ENCODE measurements at places on chromosomes 13 and 19.

DNA sequence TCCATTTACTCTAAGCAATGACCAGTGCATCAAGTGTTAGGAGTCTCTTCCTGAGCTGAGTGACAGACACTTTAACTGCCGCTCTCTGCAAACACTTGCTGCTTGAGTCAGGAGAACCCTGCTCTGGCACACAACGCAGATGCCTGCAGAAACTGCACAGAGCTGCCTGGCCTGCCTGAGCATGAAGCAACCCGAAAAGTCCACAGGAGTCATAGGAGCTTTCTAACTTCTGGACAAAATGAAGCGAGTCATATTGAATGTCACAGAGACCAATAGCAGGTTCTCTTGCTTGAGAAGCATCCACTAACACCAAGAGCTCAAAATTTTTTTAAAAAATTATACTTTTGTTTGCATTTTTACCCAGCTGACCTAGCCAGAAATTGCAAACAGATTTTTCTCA lies 232.4 kb downstream of the LHFPL6 start:
- DNase-seq: no peak

DNA sequence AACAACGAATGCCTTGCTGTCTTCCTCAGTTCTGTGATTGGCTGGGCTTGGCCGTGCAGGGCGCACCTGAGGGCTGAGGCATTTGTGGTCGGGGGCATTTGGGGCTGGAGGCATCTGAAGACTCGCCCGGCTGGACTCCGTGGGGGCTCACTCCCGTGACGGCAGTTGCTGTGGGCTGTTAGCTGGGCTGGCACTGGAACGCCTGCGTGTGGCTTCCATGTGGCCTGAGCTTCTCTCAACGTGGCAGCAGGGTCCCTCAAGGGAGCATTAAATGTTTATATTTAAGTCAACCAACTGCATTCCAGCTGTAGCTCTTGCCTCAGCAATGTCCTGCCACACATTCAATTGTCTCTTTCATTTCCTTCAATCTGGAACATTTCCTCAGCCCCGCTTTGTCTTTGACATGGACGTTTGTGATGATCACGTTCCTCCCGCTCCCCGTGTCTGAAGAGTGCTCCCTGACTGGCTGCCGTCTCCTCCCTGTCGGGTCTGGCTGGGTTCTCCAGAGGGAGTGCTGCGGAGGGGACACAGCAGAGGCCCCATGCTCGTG lies 21.0 kb downstream of the CCDC8 start:
- DNase-seq: no peak

DNA sequence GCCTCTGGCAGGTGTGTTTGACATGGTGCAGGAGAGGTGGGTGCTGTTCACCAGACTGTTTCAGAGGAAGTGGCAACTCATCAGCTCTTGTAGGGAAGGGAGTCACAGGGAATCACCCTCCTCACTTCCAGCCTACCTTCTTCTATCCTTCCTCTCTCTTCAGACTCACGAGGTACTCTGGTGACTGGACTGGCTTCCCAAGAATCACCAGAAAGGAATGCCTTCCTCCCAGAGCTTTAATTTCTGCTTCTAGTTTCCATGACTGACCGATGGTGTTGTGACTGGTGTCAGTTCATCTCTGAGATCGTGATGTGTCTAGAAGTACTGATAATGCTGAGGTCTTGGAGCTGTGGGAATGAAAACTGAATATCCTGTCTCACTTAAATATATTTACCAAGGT lies 247.3 kb downstream of the KCTD12 start:
- no peak for DNase-seq

DNA sequence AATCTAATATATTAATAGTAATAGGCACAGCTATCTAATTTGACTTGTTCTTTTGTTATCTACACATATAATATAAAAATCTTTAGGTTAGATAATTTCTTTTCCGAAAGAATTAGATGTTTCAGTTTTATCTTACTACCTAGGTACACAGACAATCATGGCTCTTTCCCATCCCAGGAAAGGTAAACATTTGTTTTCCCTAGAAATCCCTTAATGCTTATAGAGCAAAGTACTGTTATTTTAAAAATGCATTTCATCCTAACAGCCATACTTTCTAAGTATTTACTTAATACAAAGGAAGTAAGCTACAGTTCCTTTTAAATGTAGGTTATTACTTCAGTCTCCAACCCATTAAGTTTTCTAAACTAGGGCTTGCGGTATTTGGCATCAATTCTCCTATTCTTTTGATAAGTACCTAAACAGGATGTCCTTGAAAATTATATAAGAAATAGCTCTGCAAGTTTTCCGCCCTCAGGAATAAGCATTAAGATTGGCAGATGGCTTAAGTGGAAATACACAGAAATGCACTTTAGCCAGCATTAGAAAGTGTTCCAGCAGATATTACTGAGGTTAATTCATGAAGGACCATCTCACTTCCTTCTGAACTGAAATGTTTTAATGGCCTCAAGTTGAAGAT lies 616.2 kb upstream of the SPRY2 start:
- no peak for DNase-seq

- no peak for DNase-seq
These were observed 7.8 kb downstream of the ZSCAN5B start for GRCh38 chr19:56189785-56190184.

DNA sequence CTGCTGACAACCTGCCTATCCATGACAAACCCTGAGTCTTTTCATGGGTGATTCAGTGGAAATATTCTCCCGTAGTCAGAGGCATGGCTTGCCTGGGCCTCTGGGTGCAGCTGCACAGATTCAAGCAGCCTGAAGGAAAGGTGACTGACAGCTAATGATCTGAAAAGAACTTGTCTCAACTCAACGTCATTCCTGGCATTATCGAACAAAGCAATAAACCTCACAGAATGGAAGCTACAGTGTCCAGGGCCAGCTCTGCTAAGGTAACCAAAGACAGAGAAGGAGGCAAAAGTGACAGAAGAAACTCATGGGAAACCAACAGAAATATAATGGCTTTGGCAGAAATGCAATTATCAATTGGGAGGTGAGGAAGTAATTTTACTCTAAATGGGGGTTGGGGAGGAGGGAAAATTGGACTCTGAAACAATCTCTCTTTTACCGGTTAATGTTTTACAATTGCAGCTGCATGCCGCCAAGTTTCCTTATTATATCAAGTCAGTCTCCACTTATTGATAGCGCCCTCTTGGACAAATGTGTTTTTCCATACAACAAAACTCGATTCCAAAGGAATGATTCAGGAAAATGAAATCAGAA lies 12.9 kb downstream of the STARD13 start:
- no peak for DNase-seq

GRCh38 chr13:23322353-23323336 lies 110.9 kb downstream of the SACS start:
- peak; percentile 68 for DNase-seq

DNA sequence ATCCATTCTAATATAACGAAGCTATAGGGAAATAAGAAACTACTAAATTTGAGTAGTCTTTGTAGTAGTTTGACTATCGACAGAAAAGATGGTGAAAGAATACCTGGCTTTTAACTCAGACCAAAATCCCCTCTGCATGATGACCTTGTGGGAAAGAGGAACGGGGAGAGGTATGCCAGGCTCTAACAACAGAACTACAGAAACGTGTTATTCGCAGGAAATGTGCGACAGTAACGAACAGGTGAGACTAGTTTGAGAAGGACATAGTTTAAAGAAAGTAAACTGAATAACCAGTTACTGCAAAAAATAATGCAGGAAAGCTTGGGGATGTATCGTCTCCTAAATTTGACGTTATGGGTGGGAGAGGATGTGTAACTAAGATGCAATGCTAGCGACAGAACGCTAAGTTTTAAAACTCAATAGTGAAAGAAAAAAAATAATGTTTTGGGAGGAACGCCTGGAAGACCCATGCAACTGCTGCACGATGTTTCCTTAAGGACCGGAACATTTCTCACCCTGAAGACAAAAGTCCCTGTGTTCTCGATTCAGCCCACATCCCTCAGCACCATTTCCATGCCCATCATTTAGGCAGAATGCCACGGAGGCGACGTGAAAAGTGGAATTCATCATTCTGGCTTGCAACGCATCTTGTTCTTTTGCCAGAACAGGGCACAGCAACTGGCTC lies 1.6 kb upstream of the RAP2A start:
- no peak for DNase-seq

DNA sequence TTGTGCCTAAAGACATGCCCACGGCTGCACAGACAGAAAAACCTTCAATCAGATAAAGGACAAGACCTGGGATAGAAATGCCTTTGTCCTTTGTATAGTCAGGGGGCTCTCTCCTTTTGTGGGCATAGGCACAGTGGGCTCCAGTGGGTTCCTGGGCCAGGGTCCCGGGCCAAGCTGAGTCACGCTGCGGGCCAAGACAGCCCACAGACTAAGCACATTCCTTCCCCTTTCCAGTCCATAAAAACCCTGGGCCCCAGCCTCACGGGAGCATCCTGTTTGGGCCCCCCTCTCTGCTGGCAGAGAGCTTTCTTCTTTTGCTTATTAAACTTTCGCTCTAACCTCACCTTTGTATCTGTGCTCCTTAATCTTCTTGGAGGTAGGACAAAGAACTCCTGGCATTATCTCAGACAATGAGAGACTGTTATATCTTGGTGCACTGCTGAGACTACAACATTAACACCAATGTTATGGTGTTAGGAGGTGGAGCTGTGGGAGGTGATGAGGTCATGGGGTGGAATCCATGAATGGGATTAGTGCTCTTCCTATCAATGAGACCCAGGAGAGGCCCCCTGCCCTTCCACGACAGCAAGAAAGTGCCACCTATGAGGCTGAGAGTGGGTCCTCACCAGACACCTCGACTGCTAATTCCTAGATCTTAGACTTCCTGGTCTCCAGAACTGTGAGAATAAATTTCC lies 20.8 kb upstream of the FBXL3 start:
- no peak for DNase-seq

GRCh38 chr13:34405410-34406181 lies 536.5 kb upstream of the NBEA start:
- no peak for DNase-seq

DNA sequence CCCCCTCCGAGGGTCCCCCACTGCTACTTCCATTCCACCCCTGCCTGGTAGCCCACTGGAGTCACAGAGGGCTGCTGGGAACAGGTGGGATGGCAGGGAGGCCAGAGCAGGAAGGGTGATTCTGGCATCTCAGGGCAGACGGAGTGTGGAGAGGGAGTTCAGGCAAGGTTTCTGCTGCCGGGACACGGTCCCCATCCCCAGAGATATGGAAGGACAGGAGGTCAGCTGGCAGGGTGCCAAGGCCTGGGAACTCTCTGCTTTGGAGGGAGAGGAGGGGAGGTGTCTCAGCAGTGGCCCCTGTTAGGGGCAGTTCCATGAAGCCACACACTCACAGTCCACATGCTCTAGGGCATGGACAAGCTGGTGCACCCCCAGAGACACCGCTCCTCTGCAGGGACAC lies 68.1 kb downstream of the CHST8 start:
- DNase-seq: no peak

GRCh38 chr19:43532571-43532961 lies 422 bp upstream of the ZNF575 start:
- peak; percentile 76 for DNase-seq

- DNase-seq: no peak
These were observed 529.8 kb upstream of the NBEA start for GRCh38 chr13:34412295-34412694.

DNA sequence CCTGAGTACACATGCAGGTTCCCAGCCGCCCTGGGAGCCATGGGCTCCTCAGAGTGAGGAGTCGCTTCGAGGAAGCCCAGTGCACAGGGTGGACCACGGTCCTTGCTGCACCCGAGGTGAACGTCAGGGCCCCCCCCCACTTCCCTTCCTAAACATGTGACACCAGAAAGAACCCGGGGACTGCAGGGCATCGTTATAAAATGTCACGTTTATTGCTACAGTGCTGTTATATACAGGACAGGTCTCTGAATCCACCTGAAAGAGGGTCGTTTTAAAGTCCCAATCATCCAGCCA lies 3.8 kb upstream of the UQCR11 start:
- no peak for DNase-seq

All from NCI-H1105 treated with DMSO at 0.1 percent for 48 hours (cell line).